ENCODE measurements at places on chromosomes 11 and 22. TPM values are rescaled to one million over a fixed set of nuclear protein-coding genes. Genes with fewer than 3 reads are reported as not detected.

Gene ZNF215
- 0.36 TPM for total RNA-seq

Gene SLN
- 2.1 TPM for total RNA-seq

DNA sequence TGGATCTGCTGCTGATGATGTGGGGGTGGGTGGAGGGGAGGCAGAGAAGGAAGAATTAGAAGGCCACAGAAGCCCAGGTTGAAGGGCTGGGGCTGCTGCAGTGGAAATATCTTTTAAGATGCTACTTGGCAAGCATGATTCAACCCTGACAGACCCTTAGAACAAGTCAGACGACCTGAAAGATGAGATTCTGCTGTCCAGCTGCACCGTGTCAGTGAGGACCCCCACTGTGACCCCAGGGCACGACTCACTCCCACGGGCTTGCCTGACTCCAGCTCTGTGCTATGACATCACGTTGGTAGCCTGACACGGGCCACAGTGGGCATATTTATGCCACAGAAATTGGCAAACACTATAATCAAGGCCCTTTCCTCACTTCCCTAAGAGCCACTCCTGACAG, 36.0 kb downstream of the LRFN4 start:
- DNase-seq, result no peak

GRCh38 chr22:17536269-17536668, 27.0 kb upstream of the SLC25A18 start:
- DNase-seq, result no peak

DNA sequence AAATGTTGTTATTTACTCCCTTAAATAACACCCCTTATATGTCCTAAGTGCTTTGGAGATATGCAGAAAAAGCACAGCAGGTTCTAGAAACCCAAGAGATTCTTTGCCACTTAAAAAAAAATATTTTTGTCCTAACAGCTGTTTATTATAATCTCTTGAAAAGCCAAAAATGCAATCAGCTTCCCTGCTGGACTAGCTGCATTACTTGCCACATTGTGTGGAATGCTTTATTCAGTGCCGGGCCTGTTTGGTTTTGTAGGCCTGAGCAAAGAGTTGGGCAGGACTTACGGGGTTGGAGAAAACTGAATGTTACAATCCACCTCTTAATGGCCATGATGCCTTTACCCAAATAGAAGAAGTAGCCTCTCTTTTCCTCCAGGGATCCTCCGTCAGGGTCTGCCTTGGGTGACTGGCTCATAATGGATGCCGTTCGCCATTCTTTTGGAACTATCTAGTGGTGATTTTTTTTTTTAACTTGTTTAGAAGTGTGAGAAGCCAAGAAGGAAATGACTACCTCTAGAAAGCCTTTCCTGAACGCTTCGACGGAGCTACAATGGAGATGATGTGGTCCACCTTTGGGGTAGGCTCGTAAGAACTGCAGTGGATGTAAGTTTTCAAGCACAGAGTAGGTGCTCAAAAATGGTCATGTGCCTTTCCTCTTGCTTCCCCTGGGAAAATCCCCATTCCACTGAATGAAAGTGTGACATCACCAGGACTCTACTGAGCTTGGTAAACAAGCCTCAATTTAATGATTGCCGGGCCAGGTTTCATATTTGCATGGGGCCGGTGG, 241.3 kb upstream of the NCAM1 start:
- no peak for DNase-seq
